ENCODE measurements at places on chromosomes 3 and 15. TPM values are rescaled to one million over a fixed set of nuclear protein-coding genes. Genes with fewer than 3 reads are reported as not detected.
A peak's percentile ranks its signal among the peaks of the same experiment; 100 is the strongest.

- DNase-seq = no peak
These were observed 150.2 kb downstream of the IMPG2 start for GRCh38 chr3:101170062-101170771.

The GUCA1C gene
- not detected for total RNA-seq

DNA sequence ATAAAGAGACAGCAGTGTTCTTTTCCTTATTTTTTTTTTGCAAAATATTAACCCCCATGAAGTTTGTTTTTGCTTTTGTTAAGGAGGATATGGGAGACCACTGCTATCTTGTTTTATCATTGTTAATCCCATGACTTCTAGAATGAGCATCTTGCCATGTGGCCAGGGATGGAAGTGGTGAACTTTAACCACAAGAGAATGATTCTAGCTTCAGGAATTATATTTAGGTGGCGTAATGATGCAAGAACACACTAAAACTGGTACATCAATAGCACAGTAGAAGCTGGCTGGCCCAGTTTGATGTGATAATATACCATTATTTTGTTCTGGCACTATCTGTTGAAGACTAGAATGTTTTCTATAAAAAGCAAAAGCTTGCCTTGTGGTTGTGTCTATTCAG lies 720.9 kb downstream of the GRM7 start:
- no peak for DNase-seq

The NANOGP8 gene
- 1.2 TPM for total RNA-seq

The CHRFAM7A gene
- total RNA-seq = 0.72 TPM

GRCh38 chr3:88263417-88264100 lies 113.8 kb downstream of the C3orf38 start:
- DNase-seq = peak; percentile 23

All from osteoblast (primary cell).